ENCODE measurements at places on chromosomes 2 and 18.

GRCh38 chr2:7022492-7023385 lies 105.5 kb downstream of the RNF144A start:
- no peaks in the 10 kb centered on the region for H3K36me3 ChIP-seq
- no peaks in the 10 kb centered on the region for H3K4me1 ChIP-seq
- no peak overlapping the region for H3K27ac ChIP-seq
- no peaks in the 10 kb centered on the region for H3K27me3 ChIP-seq

GRCh38 chr18:13577091-13577697 lies 149.2 kb downstream of the FAM210A start:
- H3K36me3 ChIP-seq: no peaks in the 10 kb centered on the region
- H3K27ac ChIP-seq: no peak overlapping the region
- no peaks in the 10 kb centered on the region for H3K4me1 ChIP-seq
- H3K27me3 ChIP-seq: no peaks in the 10 kb centered on the region

- no peak for DNase-seq
- H3K27ac ChIP-seq: no peak overlapping the region
- H3K4me3 ChIP-seq: no peak overlapping the region
- H3K4me1 ChIP-seq: no peaks in the 10 kb centered on the region
- no peaks in the 10 kb centered on the region for H3K27me3 ChIP-seq
- H3K36me3 ChIP-seq: no peaks in the 10 kb centered on the region
Measured at GRCh38 chr18:22477222-22477621, 59.5 kb upstream of the CTAGE1 start.

GRCh38 chr2:58535990-58536389 lies 294.9 kb upstream of the FANCL start:
- H3K27me3 ChIP-seq: peaks cover 2% of the 10 kb centered on the region
- no peaks in the 10 kb centered on the region for H3K4me1 ChIP-seq
- no peak overlapping the region for H3K27ac ChIP-seq
- no peak for DNase-seq

DNA sequence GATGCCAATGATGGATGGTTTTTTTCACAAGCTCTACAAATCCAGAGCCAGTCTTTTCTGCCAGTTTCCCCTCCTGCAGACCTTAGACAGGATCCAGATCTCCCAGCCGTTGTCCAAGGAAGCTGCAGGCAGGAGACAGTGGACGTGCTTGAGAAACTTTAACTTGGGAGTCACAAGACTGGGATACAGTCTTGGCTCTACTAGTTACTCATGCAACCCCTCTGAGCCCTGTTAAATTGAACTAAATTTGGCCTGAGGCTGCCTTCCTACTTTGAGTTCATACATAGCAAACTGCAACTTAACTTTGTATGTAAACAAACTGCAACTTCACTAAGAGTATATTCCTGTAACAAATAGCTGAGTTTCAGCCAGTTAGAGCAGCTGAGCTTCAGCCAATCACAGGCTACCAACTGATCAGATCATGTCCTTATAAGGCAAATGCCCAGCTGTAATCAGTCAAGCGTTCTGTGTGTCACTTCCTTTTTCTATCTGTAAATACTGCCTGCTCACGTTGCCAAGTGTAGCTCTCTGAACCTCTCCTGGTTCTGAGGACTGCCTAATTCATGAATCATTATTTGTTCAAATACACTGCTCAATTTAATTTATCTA lies 140.9 kb downstream of the CAPN13 start:
- peaks cover 26% of the 10 kb centered on the region for H3K4me1 ChIP-seq
- DNase-seq: peak; percentile 98
- no peaks in the 10 kb centered on the region for H3K36me3 ChIP-seq
- no peak overlapping the region for H3K4me3 ChIP-seq
- H3K27me3 ChIP-seq: no peaks in the 10 kb centered on the region

GRCh38 chr2:25184254-25184653 lies 15.9 kb upstream of the POMC start:
- H3K27me3 ChIP-seq: no peaks in the 10 kb centered on the region
- no peaks in the 10 kb centered on the region for H3K36me3 ChIP-seq
- no peak overlapping the region for H3K27ac ChIP-seq
- DNase-seq: no peak
- H3K4me3 ChIP-seq: no peak overlapping the region

DNA sequence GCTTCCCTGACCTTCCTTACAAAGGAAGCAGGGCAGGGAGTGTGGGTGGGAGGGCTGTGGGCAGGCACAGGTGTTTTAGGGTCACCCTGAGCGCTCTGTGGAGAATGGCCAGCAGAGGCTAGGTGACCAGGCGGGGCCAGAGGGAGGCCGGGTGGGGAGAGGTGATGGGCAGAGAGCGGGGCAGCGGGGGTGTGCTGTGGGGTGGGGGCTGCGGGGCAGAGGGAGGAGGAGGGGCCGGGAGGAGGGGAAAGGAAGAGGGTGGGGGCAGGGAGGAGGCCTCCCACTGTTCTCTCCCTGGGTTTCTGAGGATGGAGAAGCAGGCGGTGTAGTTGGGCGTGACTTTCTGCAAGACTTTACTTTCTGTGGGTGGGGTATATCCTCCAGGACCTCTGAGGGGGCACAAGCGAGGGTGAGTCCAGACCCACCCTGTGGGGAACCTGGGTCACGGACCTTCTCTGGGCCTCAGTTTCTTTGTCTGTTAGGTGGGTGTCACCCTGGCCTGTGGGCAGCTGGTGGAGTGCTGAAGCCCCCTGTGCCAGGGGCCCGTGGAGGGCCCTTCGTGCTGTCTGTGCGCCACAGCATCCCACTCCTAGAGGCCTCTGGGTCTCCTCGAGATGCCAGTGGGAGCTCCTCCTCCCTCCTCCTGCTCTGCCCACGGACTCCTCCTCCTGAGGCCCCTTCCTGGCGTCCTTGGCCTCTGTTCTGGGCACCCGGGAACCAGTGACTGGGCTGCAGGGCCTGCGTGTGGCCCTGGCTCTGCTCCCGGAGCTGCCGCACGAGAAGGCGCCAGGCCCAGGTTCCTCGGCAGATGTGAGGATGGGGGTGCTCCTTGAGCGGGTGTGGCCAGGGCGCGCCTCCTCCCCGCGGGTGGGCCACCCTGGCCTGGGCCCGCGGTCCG lies 6.3 kb upstream of the NEU4 start:
- H3K27me3 ChIP-seq: no peaks in the 10 kb centered on the region
- DNase-seq: no peak
- no peaks in the 10 kb centered on the region for H3K36me3 ChIP-seq

GRCh38 chr2:168545439-168546082 lies 89.5 kb downstream of the CERS6 start:
- no peak overlapping the region for H3K4me3 ChIP-seq
- no peaks in the 10 kb centered on the region for H3K36me3 ChIP-seq
- no peaks in the 10 kb centered on the region for H3K27me3 ChIP-seq
- no peak overlapping the region for H3K27ac ChIP-seq
- peak; percentile 97 for DNase-seq

DNA sequence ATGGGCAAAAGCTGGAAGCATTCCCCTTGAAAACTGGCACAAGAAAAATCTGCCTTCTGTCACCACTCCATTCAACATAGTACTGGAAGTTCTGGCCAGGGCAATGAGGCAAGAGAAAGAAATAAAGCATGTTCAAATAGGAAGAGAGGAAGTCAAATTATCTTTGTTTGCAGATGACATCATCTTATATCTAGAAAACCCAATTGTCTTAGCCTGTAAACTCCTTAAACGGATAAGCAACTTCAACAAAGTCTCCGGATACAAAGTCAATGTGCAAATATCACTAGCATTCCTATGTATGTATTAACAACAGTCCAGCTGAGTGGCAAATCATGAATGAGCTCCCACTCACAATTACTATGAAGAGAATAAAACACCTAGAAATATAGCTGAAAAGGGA lies 1579.3 kb downstream of the SUCLG1 start:
- no peak overlapping the region for H3K4me3 ChIP-seq
- H3K36me3 ChIP-seq: no peaks in the 10 kb centered on the region
- no peak overlapping the region for H3K27ac ChIP-seq
- DNase-seq: no peak
- no peaks in the 10 kb centered on the region for H3K4me1 ChIP-seq

Measured in fibroblast of lung (primary cell).